ENCODE measurements at places on chromosomes 1 and 21. TPM values are rescaled to one million over a fixed set of nuclear protein-coding genes. Genes with fewer than 3 reads are reported as not detected.

DNA sequence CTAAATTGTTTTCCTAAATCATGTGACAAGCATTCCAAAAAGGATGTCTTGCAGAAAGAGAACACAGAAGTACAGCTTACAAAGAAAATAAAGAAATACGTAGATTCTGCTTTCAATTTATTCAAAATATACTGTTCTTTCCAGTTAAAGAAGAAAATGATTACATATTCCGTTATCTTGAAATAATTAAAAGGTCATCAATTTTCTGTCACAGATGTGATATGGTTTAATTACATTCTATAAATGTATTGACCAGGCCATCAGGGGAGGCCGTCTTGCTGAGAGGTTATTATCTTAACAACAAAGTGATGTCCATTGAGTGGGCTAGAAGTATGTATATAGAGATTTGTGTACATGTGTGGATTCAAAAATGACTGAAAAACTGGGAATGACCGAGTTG lies 432.9 kb downstream of the SETD4 start:
- no peaks in the 10 kb centered on the region for H3K36me3 ChIP-seq
- DNase-seq, result no peak
- no peak overlapping the region for H3K4me3 ChIP-seq
- H3K27me3 ChIP-seq, result no peaks in the 10 kb centered on the region
- no peaks in the 10 kb centered on the region for H3K4me1 ChIP-seq

DNA sequence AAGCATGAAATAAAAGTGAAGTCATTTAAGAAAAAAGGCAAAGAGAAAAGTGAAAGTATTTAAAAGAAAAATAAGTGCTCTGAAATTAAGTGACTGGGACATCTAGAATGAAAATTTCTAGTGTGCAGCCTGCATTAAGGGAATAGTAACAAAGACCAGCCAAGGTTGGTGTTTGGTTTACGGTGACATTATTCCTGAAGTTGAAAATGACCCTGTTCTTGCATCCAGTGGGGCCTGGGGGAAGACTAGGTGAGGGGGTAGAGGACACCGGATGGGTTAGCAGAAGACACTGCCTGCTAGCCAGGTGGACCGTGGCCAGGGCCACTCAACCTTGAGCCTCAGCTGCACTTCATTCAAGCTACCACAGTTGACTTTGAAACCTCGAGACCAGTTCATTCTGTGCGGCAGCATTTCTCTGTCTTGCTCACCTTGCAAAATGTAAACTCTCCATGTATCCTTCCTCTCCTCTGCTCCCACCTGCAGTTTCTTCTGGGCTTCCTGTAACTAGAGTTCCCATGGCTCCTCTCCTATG lies 14.3 kb upstream of the KCNK1 start:
- DNase-seq, result no peak
- no peak overlapping the region for H3K4me3 ChIP-seq
- no peaks in the 10 kb centered on the region for H3K4me1 ChIP-seq
- H3K36me3 ChIP-seq, result no peaks in the 10 kb centered on the region
- H3K27me3 ChIP-seq, result no peaks in the 10 kb centered on the region

- no peak for DNase-seq
- H3K36me3 ChIP-seq, result peaks cover 49% of the 10 kb centered on the region
- peak overlapping the region; percentile 88 for H3K4me3 ChIP-seq
- H3K4me1 ChIP-seq, result peaks cover 13% of the 10 kb centered on the region
- H3K27me3 ChIP-seq, result no peaks in the 10 kb centered on the region
Observed at GRCh38 chr1:247330548-247331171, 1.0 kb downstream of the ZNF496 start.

DNA sequence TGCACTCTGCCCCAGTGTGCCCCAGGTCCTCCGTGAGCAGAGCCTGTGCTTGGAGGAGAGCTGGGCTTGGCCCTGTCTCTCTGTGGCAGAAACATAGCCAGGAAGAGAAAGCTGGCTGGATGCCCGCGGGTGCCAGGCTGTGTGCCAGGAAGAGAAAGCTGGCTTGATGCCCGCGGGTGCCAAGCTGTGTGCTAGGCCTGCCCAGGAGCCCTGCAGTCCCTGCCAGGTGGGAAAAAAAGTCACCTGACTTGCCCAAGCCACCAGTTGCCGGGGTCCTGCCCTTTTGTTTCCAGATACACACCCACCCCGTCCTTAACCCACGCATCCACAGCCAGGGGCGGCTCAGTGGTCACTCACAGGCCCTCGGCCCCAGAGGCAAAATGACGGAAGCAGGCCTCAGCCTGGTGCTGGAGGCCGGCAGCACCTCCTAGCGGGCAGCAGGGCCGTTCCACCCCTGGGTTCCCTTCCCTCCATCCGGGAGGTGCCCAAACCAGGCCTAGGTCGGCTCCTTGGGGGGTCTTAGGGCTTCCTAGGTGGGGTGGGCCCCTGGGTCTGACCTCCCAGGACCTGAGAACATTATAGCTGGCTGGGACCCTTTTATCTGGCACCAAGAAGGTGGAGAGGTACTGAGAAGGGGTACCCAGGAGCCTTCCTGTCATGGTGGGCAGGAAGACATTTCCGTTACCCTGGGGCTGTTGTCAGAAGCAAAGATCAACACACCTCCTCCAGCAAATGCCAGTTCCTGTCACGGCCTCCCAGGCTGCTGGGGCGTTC lies 9.1 kb downstream of the ITGB2 start:
- no peak overlapping the region for H3K27ac ChIP-seq

DNA sequence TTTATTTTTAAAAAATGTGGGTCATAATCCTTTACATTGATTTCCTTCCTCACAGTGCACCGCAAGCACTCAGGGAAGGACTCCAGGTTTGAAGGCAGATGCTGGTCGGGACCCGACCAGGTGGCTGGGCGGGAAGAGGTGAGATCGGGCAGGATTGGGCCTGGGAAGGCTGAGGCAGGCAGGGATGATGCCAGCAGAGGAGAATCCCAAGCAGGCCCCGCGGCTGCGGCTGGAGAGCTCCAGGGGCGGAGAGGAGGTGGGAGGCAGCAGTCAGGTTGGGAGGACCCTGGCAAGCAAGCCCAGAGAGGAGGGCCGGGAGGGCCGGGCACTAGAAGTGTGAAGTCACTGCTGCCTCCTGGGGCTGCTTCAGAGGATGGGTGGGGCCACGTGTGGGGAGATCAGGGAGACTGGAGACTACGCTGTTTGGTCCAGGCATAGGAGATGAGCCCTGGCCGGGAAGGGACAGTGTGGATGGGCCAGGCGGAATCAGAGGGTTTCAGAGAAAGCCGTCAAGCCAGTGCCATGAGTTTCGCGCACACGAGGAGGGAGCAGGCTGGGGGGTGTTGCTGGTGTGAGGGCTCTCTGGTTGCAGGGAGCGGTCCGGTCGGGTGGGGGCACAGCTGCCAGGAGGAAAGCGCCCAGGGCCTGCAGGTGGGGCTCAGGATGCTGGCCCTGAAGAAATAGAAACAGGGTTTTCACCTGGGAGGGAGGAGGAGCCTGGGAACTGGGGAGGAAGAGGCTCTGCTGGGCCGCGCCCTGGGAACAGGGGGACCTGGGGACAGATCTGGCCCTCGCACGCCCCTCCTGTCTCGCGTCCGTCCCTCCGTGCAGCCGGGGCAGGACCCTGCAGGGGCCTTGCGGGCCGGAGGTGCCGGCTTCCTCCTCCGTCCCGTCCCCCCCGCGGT lies 888 bp upstream of the COL18A1 start:
- H3K4me3 ChIP-seq, result peak overlapping the region; percentile 69
- peaks cover 12% of the 10 kb centered on the region for H3K4me1 ChIP-seq
- H3K27me3 ChIP-seq, result peaks cover 3% of the 10 kb centered on the region
- peaks cover 19% of the 10 kb centered on the region for H3K36me3 ChIP-seq
- no peak overlapping the region for H3K27ac ChIP-seq

- DNase-seq, result no peak
- peak overlapping the region; percentile 82 for H3K4me3 ChIP-seq
- peaks cover 5% of the 10 kb centered on the region for H3K4me1 ChIP-seq
- no peaks in the 10 kb centered on the region for H3K27me3 ChIP-seq
Observed at GRCh38 chr1:32392325-32392724, 1.9 kb downstream of the BSDC1 start.

- H3K27ac ChIP-seq, result no peak overlapping the region
- peaks cover 8% of the 10 kb centered on the region for H3K36me3 ChIP-seq
- no peaks in the 10 kb centered on the region for H3K4me1 ChIP-seq
- no peak for DNase-seq
- H3K4me3 ChIP-seq, result no peak overlapping the region
Observed at GRCh38 chr1:184620469-184620868, 134.2 kb downstream of the EDEM3 start.

GRCh38 chr1:31181515-31182343 lies 58.0 kb downstream of the NKAIN1 start:
- peaks cover 3% of the 10 kb centered on the region for H3K4me1 ChIP-seq
- no peaks in the 10 kb centered on the region for H3K27me3 ChIP-seq
- no peak overlapping the region for H3K27ac ChIP-seq
- DNase-seq, result peak; percentile 91

DNA sequence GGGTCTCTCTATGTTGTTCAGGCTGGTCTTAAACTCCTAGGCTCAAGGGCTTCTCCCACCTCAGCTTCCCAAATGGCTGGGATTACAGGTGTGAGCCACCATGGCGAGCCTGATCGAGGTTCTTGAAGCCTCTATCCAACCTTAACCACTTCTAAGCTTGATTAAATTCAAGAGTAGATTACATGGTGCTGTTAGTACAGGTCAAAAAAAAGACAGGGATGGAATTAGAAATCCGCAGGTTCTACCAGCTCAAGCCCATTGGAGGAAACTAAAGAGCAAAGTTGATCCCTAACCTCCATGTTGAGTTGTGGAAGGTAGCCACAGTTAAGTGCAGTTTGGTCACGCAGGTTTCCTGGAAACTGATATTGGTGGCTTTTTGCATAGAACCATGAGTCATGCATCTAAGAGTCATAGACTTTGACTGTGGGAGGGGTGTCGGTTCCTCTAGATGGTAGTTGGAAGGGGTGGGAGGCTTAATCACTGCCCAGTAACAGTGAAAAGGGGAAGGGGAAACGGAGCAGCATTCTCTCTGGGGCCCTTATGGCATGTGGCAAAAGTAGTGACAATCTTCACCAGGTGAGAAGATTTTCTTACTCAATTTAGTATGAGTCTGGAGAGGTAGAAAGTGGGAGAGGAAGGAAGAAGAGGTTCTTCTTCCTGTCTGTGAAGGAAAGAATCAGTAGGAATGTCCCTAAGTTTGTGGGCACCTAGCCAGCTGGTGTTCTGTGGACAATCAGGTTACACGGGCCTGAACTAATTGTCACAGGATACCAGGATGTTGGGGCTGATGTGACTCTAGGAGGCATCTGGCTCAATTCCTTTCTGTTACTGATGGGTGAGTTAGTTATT lies 7.0 kb downstream of the CD53 start:
- no peaks in the 10 kb centered on the region for H3K27me3 ChIP-seq
- no peak overlapping the region for H3K4me3 ChIP-seq
- H3K4me1 ChIP-seq, result peaks cover 7% of the 10 kb centered on the region
- H3K36me3 ChIP-seq, result no peaks in the 10 kb centered on the region
- H3K27ac ChIP-seq, result no peak overlapping the region

DNA sequence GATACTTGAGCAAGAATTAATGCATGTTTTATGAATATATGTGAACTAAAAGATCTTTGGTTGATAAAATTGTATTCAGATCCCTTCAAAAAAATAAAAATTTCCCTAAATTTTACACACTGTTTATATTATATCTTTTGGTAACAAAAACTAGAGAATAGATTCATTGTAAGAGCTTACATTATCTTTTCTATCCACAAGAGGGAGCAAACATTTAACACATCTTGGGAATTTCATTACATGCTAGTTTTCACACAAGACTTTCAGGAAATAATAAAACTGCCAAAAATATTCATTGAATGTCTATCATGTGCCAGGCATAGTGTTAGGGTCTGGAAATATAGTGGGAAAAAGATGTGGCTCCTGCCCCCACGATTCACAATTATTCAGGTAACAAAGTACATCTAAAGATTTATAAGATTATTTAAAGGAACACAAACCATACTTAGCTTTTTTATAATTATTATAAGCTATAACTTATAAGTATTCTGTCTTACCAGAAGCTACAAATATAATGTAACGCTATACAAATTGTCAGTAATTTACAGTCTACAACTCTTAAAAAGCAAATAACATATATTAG lies 30.6 kb downstream of the FAF1 start:
- peaks cover 3% of the 10 kb centered on the region for H3K4me1 ChIP-seq
- H3K4me3 ChIP-seq, result no peak overlapping the region
- H3K36me3 ChIP-seq, result peaks cover 24% of the 10 kb centered on the region
- H3K27me3 ChIP-seq, result no peaks in the 10 kb centered on the region
- no peak for DNase-seq
- H3K27ac ChIP-seq, result no peak overlapping the region

DNA sequence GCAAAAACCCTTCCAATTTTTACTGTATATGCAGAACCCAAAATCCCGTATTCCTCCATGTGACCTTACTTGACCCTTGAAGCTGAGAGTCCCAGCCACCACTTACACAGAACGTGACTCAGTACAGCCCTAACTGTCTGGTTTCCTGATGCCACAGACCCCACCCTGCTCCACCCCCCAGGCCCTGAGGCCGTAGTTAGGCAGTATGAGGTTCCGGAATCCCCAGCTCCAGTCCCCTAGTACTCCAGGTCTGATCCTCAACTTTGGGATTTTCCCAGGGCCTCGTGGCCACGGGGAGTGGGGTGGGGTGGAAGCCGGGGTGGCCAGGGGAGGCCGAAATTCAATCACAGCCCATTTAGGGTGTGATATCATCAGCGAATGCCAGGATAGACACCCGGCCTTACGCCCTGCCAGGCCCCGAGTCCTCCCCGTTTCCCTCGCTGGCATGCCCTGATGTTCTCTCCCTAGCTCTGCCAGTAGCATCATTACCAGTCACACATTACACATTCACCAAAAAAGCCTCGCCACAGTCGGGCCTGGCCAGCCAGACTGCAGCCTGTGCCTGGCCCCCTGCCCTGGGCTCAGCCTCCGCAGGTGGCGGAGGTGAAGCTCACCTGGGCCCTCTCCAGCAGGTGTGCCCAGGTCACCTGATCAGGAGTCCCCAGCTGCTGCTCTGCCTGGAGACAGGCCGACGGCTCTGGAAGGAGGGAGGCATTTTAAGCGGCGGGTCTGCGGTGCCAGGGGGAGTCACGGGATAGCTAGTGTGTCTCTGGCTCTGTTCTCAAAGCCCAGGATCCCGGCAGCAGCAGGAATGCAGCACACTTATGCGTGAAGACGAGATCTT lies 70.8 kb downstream of the SCCPDH start:
- H3K27me3 ChIP-seq, result no peaks in the 10 kb centered on the region
- H3K4me1 ChIP-seq, result no peaks in the 10 kb centered on the region
- no peak overlapping the region for H3K27ac ChIP-seq
- H3K4me3 ChIP-seq, result no peak overlapping the region
- DNase-seq, result peak; percentile 79
- no peaks in the 10 kb centered on the region for H3K36me3 ChIP-seq

The PRDM16 gene
- total RNA-seq, result 2.1 TPM

The BLZF1 gene
- total RNA-seq, result 16.8 TPM

The CA14 gene
- total RNA-seq, result 53.3 TPM

The FCAMR gene
- not detected for total RNA-seq

The BRDT gene
- 3.4 TPM for total RNA-seq

The FAM72D gene
- total RNA-seq, result 6.2 TPM

The FCRL2 gene
- not detected for total RNA-seq

Data from endodermal cell (in vitro differentiated cells).